ENCODE measurements at places on chromosomes 5 and 9. TPM values are rescaled to one million over a fixed set of nuclear protein-coding genes. Genes with fewer than 3 reads are reported as not detected.

DNA sequence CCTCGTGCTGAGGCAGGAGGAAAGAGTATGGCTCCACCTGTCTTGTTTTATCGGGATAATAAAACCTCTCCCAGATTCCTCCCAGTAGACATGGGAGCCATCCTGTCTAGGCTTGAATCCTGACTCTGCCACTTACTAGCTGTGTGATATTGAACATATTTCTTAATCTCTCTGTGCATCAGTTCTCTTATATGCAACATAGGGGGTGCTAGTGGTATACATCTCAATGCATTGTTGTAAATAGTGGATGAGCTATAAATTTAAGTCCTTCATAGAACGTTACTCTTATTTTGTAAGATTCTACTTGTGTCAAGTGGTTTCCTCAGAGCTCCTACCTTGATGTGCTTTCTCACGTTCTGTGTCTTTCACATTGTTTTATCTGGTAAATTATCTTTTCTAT is 417.7 kb upstream of the POU5F2 start:
- DNase-seq = peak; percentile 2

DNA sequence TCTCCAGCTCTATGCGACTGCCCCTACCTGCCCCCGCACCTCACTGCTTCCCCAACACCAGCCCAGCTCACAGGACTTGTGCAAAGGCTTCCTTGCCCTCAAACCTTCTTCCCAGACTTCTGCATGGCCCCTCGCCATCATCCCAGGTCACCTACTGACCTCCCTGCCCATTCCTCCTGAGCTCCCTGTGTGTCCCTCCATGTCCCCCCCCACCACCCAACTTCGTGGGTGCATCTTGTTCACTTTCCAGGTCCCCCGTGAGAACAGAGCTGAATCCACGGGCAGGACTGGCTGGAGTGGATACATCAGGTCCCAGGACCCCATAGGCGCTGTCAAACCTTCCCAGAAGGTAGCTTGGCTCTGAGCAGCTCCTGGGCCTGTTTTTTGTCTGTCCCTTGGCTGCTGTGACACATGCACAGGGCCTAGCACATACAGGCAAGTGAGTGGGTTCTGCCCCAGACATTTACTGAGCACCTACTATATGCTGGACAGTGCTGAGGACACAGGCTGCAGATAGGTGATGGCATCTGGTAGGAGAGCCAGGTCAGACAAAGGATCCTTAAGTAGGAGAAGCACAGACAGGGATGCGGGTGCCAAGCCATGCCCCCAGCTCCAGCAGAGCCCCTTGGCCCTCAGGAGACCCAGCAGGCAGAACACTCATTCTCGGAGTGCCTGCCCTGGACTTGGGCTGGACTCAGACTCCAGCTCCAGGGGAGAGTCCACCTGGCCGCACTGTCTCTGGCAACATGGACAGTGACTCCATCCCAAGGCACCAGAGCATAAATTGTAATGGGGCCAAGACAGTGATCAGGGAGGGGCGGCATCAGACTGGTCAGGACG is 15.0 kb downstream of the NINJ1 start:
- no peak for DNase-seq

DNA sequence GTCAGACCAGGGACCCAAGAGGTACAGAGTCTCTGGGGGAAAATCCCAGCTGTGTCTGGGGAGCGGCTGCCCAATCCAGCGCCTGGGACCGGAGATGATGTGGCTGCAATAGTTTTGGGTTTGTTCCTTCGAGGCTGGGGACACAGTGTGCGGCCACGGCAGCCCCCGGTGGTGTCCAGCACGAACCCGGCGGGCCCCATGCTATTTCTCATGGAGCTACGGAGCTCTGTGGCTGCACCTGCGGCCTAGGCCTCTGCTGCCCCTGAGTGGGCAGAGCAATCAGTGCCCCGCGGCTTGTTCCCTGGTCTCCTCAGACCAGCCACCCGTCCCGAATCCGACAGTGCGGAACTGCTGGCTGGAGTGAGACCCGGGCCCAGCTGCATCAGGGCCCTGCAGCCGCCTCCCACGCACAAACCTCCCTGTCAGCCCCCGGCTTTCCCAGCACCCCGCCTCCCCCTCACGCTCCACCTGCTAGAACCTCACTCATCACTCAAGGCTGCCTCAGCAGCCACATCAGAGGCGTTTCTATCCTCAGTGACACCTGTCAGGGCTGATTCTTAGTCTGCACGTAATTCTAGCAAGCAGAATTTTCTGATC is 29.0 kb downstream of the SARDH start:
- DNase-seq = no peak

DNA sequence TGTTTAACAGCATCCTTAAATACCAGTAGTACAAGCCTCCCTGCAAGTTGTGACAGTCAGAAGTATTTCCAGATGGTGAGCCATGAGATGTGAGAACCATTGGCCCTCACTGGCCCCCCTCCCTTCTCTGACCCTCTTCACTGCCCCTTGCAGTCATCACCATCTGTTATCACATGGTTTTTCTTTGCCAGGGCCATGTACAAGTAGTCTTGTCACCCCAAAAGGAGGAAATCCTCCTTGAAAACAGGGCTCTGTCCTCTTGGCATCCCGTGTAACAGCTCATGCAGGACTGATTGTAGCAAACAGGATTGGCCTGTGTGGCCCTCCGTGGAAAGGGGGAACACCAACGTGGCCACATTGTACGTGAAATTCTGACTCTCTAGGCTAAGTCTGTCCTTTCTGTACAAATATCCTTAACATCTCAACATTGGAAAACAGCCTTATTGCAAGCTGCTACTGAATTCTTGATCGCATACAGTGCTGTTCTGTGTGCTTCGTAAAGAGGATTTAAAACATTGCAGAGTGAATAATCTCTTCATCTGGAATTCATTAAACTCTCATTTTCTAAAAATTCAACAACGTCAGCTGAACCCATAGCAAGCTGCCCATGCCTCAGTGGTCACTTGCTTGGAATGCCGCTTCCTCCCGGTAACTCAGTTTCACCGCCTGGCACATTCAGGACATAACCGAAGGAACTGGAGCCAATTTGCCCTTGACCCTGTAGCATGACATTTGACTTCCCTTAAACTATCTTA is 171.7 kb downstream of the ATPSCKMT start:
- DNase-seq = no peak

DNA sequence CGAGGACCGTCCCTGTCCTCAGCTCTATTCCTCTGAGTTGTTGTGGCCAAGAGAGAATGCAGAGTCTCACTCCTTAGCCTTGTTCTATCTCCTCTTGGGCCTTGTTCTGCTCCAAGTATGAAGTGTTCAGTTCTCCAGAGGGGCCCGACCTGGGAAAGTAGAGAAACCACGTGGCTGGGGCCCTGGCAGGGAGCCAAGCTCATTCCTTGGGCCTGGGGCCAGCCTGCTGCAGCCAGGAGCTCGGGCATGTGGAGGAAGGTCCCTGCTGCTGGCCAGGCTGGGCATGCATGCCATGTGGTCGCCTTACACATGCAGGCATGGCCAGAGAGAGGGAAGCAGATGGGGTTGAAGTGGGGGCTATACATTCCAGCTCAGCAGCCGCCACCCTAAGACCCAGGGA is 60.7 kb downstream of the COL27A1 start:
- peak; percentile 18 for DNase-seq

DNA sequence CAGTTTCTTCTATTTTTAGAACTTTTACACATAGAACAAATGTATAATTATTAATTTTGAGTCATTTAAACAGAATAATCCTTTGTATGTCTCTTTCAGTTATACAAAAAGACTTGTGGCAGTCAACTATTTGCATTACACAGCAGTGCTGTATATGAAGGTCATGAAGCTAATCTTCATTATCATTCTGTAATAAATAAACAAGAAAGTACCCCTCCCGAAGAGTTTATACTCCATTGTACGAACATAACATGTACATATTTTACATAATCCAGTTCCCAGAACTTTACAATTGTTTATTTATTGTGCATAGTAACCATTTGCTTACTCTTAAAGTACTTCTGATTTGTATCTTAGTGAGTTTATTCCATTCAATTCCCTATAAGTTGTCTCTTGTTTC is 267.9 kb downstream of the FBXL17 start:
- no peak for DNase-seq

The SLC6A19 gene
- total RNA-seq = not detected

The TMEM252 gene
- not detected for total RNA-seq

The FSD1L gene
- 6.8 TPM for total RNA-seq

The C6 gene
- total RNA-seq = not detected

The PCDHGC3 gene
- 31.7 TPM for total RNA-seq

Data from MCF 10A (cell line).